ENCODE measurements at places on chromosomes 11 and 22. TPM values are rescaled to one million over a fixed set of nuclear protein-coding genes. Genes with fewer than 3 reads are reported as not detected.

- DNase-seq: no peak
Measured at GRCh38 chr11:19723572-19724342, 11.1 kb downstream of the NAV2 start.

DNA sequence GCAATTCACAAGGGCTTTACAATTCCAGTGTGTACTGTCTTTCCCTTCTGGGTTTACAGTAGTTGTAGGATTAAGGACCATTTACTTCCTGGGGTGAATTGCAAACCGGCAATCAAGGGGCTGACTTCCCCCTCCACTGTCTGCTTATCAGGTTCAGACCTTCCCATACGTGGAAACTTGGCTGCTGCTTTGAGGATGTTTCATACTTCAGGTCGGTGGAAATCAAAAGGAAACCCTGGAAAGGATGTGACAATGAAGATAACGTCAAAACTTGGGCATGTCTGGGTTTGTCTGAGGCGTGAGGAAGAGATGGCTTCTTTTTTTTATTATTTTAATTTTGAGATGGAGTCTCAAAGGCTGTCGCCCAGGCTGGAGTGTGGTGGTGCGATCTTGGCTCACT lies 2.1 kb upstream of the RTCB start:
- no peak for DNase-seq

DNA sequence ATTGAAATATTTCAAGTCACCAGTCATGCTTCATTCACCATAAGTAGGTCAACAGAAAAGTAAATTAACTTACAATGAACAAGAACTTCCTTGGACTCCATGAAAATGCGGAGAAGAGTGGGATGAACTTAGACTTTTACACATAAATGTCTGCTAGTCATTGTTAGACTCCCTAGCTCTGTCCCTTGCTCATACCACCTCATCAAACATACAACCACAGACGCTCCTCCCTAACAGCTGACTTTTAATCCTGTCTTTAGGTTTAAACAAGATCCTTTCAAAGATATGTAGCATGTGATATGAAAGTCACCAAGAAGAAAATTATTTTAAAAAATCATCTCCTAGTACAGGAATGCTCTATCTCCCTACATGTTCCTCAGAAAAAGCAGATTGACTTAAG lies 248.1 kb downstream of the DLG2 start:
- no peak for DNase-seq

GRCh38 chr11:68508425-68508824 lies 47.9 kb downstream of the PPP6R3 start:
- no peak for DNase-seq

DNA sequence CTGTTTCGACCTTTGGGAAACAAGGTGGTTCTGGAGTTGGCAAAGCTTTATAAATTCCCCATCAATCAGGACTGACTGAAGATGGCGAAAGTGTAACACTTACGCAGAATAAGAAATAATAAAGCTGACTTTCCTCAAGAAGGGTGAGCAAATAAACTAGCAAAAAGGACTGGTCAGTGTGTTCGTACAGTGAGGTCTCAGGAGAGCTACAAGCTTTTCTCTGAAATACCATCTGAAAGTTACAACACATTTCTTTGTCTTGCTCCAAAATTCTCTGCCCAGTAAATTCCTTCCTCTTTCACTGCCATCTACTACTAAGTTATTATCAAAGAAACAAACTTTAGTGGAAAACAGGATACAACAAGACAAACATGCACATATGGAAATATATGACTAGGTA lies 13.4 kb downstream of the PITPNB start:
- DNase-seq: no peak

DNA sequence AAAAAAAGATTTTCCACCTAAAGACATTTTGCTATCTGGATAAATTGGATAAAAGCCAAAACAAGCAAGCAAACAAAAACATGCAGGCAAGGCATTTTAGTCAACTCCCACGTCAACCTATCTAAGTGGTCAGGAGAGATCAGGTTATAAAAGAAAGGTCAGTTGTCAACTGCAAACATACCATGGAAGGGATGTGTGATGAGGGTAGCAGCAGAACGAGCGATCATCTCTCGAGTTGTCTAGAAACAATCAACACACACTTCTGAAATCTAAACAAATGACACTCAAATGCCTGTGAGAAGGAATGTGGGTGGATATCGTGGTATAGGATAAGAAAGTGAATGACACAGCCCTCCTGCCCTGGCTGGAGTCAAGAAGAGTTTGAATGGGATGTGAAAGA lies 10.9 kb downstream of the MTCH2 start:
- no peak for DNase-seq

GRCh38 chr22:42670921-42671709 lies 21.9 kb upstream of the CYB5R3 start:
- no peak for DNase-seq

YAP1 gene
- 0.75 TPM for total RNA-seq

OR5B21 gene
- total RNA-seq: 0.66 TPM

CRYBB1 gene
- not detected for total RNA-seq

GRK3 gene
- 31.6 TPM for total RNA-seq

MAP6 gene
- not detected for total RNA-seq

PRAME gene
- total RNA-seq: not detected
